ENCODE measurements at places on chromosomes 1 and 21. TPM values are rescaled to one million over a fixed set of nuclear protein-coding genes. Genes with fewer than 3 reads are reported as not detected.

The GPR153 gene
- 1.5 TPM for total RNA-seq

The GTF2B gene
- 37.6 TPM for total RNA-seq

The SZRD1 gene
- total RNA-seq: 198 TPM

The OR2T35 gene
- not detected for total RNA-seq

The SH2D5 gene
- 0.05 TPM for total RNA-seq
